Activated CD8-positive, alpha-beta memory T cell treated with anti-CD3 and anti-CD28 coated beads for 1 hour (primary cell): ENCODE measurements at places on chromosomes 4 and X.

DNA sequence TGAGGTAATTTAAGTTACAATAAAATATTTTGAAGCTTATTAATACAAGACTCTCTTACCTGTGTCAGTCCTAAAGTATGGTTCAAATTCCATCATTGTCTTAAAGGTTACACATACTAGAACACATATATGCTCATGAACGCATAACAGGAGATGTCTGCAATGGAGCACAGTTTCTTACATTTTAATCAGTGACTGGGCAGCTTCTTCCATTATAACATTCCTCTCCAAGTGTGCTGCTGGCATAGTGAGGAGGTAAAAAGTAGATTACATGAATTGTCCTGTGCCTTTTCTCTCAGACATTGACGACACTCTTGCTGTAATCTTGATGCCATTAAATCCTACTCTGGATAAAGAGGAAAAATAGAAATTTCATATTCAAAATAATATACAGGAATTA lies 40.8 kb upstream of the GRID2 start:
- DNase-seq = no peak

- DNase-seq = no peak
Measured at GRCh38 chr4:107757864-107758476, 37.9 kb upstream of the PAPSS1 start.

GRCh38 chrX:100673397-100673953 lies 29.5 kb downstream of the SRPX2 start:
- DNase-seq = no peak

GRCh38 chrX:46967547-46967946 lies 55.3 kb downstream of the JADE3 start:
- DNase-seq = no peak

GRCh38 chr4:174157106-174157607 lies 126.3 kb downstream of the FBXO8 start:
- DNase-seq = no peak

- DNase-seq = no peak
Measured at GRCh38 chr4:3311489-3312171, 18.8 kb downstream of the RGS12 start.

DNA sequence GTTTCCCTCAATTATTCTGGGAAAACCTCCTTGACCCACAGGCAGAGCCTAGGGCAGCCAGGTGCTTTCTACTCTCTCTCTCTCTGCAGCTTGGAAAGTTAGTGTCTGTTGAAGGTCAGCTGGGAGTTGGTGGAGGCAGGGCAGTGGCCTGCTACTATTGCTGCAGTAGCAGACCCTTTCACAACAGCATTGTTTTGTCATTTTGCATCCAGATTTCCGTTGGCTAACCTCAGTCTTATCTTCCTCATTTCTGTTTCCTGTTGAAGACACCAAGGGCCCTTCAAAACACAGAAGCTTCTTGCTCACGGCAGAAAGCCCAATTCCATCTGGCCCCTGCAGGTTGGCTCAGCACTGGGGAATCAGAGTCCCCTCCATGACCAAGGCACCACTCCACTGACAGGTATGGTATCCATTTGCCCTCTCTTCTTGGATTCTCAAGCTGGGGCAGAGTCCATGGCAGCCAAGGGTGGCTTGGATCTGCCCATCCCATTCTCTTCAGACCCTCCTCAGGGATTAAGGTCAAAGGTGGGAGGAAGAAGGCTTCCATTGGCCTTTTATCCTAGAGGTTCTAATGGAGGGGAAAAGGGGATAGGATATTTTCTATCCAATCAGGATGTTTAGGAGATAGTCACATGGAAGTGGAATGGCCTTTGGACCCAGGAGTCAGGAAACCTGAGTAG lies 24.6 kb downstream of the VSIG4 start:
- no peak for DNase-seq

- no peak for DNase-seq
Measured at GRCh38 chr4:11467931-11468330, 39.2 kb upstream of the HS3ST1 start.

DNA sequence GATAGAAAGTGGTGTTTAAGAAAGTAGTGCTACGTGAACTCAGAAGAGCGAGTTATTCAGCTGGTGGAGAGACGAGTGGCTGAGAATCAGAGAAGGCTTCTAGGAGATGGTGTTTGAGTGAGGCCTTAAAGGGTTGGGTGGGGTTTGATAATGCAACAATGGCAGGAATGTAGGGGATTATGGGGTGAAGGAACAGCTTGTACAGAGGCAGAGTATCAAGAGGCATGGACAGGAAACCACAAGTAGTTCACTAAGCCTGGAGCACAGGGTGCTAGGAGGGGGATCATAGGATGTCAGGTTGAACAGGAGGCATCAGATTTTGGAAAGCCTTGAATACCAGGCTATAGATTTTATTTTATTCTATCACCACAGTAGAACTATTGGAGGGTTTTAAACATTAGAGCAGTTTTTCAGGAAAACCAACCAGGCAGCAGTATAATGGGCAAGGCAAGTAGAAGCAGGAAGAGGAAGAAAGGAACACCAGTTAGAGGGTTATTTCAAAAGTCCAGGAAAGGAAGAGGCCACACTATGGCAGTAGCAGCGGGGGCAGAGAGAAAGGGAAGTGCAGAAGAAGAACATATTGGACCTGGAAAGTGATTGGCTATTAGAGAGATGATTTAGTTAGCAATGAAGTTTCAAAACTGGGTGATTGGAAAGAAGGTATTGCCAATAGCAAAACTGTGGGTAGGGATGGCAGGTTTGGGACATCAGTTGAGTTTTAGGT lies 99.2 kb downstream of the DOCK11 start:
- no peak for DNase-seq

DNA sequence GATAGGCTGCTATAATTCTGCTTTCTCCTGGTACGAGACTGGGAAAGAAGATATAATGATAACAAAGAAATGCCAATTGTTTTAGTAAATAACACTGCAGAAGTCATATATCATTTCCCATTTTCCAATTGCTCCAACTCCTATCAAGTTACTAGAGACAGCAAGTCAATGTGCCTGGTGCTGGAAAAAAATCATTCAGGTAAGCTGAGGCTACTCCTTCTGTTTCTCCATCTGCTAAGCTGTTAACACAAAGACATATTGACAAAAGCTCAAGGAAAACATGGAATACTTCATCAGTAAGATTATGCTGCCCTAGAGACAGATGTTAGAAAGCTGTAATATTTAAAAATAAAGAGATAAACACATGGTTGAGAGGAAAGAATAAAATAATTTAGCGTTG lies 10.0 kb downstream of the NAA11 start:
- no peak for DNase-seq

DNA sequence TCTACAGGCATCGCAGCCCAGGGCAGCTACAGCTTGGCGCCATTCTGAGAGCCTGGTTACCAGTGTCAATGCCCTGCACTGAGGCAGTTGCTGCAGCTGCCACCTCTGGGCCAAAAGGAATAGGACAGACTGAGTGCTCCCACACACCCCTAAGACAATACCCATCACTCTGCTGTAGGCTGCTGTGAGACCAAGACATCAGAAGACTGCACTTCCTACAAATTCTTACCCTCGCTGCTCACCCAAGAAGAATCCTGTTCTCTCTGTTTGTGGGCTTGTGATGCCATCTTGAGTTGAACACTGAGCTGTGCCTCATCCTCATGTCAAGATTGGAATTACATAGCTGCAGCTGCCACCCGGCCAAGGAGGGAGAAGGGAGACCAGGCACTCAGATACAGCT lies 1847.0 kb upstream of the PCDH10 start:
- DNase-seq = no peak
